Activated CD4-positive, alpha-beta T cell treated with anti-CD3 and anti-CD28 coated beads for 1 hour (primary cell): ENCODE measurements at places on chromosomes 7 and 10.

DNA sequence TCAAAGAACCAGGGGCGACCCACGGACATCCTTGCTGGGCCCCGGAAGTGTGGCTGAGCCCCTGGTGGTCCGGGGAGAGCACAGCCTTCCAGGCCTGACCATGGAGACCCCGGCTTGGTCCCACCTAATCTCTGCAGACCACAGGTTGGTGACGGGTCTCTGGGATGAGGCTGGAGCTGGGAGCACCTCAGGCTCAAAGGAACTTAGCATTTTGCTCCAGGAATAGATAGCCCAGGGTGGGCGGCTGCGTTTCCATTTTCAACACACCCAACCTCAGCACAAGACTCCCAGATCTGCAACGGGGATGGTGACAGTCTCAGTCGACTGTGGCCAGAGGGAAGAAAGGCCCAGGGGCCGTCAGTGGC is 58.5 kb downstream of the FOXL3 start:
- DNase-seq: no peak

GRCh38 chr10:47136866-47137265 is 163.1 kb upstream of the GDF10 start:
- no peak for DNase-seq

DNA sequence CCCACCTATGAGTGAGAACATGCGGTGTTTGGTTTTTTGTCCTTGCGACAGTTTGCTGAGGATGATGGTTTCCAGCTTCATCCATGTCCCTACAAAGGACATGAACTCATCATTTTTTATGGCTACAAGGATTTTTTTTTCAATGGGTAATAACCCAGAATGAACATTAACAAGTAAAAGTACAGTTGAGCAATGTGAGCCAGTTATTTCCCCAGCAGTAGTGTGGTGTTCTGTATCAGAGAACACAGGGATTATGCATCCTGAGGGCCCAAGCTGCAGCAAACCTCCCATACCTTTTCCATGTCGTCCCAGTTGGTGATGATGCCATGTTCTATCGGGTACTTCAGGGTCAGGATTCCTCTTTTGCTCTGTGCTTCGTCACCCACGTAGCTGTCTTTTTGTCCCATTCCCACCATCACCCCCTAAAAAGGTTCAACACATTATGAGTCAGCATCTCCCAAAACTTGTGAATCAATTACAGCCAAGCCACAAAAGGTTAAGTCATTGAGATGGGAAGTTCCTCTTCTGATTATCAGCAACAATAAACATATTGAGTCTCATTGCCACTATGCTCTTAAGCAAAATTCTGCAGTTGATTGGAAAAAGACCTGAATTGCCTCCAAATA is 5.5 kb downstream of the ACTA2 start:
- no peak for DNase-seq

DNA sequence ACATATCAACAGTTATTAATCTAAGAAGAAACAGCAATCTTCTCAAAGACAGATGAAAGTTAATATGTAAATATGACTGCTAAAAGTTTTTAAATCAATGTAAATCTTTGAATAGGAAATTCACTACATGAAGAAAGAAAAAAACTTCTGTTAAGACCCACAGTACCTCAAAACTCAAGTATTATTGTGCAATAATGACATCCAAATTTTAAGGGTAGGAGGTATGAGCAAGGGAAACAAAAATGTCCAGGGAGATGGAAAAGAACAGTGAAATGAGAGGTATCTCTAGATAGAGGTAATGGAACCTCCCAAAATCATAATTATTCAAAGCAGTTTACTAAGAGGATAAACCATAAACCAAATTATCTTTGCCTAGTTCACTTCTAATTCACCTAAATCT is 436.8 kb downstream of the PARD3 start:
- DNase-seq: no peak

GRCh38 chr7:73437091-73437490 is 3.5 kb downstream of the FZD9 start:
- no peak for DNase-seq

DNA sequence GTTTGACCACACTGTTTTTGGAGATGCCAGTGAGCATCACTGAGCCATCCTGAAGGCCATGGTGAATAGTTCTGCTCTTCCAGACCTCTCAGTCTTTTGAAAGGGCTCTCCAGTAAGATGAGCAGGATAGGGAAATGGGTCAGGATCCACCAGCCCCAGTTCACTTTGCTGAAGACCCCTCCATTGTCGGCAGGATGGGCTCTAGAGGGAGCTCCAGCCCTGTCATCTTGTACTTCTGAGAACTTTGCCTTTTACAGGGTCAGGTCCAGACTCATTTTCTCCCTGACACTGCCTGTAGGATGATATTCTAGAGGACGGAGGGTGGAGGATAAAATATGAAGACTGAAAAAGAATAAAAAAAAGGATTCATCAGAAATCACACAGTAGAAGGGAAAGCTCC is 13.1 kb downstream of the LHFPL3 start:
- DNase-seq: no peak

- no peak for DNase-seq
Measured at GRCh38 chr10:117532451-117533107, 10.0 kb upstream of the EMX2 start.

GRCh38 chr7:117648203-117648866 is 168.5 kb downstream of the CFTR start:
- no peak for DNase-seq

DNA sequence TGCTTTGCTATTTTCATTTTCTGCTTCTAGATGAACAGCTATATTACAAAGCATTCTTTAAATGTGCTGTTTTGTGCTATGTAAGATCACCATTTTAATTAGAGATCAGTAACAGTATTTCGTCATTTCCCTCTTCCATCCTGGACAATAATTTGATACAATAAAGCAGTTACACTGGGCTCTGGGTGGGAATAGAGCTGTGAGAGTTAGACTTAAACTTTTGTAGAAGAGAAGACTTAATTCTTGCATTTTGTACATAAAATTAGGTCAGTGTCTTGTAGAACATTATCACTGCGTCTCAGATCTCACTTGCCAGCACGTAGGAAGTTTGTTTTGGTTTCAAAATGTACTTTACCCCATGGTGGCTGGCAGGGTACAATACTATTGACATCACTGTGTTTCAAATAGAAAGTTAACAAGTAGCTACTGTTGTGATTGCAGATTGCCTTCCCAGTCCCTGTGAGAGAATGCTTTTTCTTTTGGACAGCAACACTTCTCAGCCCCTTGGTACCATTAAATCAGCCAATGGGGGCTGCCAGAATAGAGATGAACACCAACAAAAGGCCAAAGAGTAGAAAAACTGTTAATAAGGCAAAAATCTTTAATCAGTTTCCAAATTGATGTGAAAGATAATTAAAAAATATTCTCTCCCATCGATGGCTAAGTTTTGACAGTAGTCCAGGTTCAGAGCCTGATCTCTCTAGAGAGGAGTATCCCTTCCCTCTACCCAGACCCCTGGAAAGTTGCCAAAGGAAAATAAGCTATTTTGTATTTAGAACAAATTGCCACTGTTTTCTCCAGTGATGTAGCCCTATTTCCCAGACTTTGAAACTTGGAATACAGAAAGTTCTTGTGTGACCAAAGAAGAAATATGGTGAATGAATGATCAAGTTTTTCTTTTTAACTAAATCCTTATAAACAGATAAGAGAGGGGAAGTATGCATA is 35.1 kb downstream of the SMNDC1 start:
- DNase-seq: no peak

DNA sequence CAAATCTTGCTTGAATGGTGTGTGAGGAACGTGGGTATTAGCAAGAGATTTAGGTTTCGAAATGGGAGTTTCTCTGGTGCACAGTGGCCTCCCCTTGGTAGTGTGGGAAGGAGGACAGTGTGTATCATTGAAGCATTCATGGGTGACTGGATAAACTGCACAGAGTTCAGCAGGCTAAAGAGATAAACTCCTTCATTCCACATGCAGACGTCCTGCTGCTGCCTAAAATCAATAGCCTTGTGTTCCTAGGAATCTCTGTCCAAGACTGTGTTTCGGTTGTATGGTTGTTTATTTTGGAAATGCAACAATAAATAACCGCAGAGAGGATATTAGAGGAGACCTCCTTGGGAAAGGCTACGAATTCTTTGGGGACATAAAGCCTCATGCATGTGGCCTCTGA is 100.9 kb upstream of the FAM171A1 start:
- no peak for DNase-seq

DNA sequence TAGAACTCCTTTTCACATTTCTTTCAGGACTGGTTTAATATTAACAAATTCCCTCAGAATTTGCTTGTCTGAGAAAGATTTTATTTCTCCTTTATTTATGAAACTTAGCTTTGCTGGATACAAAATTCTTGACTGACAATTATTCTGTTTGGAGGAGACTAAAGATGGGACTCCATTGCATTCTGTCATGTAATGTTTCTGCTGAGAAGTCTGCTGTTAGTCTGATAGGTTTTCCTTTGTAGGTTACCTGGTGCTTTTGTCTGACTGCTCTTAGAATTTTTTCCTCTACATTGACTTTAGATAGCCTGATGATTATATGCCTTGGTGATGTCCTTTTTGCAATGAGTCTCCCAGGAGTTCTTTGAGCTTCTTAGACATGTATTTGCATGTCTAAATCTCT is 23.4 kb downstream of the CLRN3 start:
- no peak for DNase-seq

GRCh38 chr7:143289421-143289820 is 1.3 kb downstream of the CASP2 start:
- no peak for DNase-seq

DNA sequence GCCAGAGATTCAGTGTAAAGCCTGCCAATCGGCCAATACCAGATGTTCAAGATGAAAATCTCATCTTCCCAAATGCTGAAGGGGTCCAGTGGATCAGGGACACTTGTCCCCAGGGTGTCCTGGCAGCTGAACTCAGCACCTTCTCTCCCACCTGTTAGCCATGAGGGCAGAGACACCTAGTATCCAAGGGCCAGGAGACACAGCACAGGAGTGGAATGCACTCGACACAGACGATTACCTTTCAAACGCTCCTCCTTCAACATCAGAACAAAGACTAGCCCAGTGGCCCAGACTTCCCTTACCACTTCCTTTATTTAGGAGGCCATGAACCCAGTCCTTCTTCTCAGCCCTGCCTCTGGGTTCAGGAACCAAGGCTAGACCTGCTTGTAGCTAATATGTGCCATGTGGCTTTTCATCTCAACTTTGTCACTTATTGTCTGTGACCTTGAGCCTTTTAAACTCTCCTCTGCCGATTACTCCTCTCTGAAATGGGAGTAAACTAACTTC is 180.3 kb upstream of the PLXNA4 start:
- DNase-seq: no peak

DNA sequence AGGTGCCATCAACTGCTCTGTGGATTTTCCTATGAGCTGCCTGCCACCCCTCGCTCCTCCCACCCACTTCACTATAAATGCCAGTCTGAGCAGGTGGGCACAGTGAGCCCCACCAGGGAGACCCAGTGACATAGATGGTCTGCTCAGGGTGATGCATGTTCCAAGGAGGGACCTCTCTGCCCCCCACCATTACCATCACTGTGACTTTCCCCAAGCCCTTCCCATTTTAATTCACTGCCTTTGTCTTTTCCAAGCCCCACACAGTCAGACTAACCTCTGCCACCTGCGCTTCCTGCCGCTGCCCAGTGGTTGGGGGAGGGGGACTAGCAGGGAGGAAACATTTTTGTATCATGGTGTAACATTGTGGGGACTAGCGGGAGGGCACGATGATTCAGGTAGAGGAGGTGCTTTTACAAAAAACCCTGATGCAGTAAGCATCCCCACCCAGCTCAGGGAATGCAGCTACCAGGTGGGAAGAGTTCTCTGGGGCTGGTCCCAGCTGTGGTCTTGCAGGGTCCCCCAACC is 24.6 kb downstream of the PRSS2 start:
- peak; percentile 57 for DNase-seq

GRCh38 chr7:158244430-158244829 is 343.2 kb downstream of the PTPRN2 start:
- no peak for DNase-seq

GRCh38 chr7:14717816-14718215 is 184.7 kb downstream of the DGKB start:
- DNase-seq: no peak

DNA sequence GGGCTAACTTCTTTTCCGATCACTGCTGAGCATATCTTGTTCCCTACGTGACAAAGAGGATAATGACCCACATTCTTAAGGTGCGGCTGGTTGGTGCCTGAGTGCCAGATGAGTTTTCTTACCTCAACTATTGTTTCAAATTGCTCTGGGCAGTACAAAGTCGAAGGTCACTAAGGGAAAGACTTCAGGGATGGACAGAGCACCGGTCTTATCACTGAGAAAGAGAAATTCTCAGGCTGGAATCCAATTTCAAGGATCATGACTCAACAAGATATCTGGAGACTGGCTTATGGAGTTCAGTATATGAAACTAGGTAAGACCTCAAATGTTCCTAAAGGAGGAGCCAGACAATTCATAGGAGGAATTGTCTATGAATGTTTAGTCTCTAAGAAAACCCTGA is 780.3 kb downstream of the SUGCT start:
- no peak for DNase-seq

GRCh38 chr7:95669513-95669912 is 73.2 kb upstream of the PDK4 start:
- no peak for DNase-seq

- no peak for DNase-seq
Measured at GRCh38 chr10:123463181-123463580, 203.0 kb upstream of the GPR26 start.

GRCh38 chr10:86105181-86105580 is 261.4 kb downstream of the GRID1 start:
- no peak for DNase-seq

- no peak for DNase-seq
Measured at GRCh38 chr7:6559896-6560295, 8.6 kb upstream of the GRID2IP start.

- DNase-seq: no peak
Measured at GRCh38 chr10:33143160-33143728, 185.2 kb upstream of the ITGB1 start.

DNA sequence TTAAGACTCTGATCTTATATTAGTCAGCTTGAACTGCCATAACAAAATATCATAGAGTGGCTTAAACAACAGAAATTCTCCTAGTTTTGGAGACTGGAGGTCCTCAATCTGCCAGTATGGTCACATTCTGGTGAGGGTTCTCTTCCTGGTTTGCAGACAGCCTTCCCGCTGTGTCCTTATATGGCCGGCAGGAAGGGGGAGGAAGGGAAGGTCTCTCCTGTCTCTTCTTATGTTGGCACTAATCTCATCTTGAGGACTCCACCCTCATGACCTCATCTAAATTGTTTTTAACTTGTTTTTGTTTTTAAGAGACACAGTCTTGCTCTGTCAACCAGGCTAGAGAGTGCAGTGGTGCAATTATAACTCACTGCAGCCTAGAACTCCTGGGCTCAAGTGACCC is 53.1 kb downstream of the VPS41 start:
- DNase-seq: no peak

DNA sequence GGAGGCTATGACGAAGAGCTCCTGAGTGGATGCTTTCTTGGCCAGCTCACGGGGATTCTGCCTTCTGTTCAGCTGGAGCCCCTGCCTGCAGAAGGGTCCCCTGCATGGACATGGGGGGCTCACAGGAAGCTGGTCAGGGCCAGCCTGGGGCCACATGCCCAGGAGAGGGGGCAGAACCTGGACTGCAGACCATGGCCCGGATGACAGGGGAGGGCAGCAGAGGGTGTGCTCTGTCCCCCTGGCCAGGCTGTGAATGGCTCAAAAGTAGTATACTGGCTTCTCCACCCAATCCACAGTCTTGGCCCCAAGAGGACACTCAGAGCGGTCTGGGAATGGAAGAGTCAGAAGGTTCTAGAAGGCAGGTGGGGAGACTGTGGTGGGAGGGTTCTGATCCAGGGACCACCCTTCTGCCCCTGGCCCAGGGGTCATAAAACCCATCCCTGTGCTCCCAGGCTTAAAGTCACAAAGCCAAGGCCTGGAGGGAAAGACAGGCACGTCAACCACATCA is 40.3 kb downstream of the PPIF start:
- no peak for DNase-seq
